ENCODE measurements at places on chromosomes 4 and X.

DNA sequence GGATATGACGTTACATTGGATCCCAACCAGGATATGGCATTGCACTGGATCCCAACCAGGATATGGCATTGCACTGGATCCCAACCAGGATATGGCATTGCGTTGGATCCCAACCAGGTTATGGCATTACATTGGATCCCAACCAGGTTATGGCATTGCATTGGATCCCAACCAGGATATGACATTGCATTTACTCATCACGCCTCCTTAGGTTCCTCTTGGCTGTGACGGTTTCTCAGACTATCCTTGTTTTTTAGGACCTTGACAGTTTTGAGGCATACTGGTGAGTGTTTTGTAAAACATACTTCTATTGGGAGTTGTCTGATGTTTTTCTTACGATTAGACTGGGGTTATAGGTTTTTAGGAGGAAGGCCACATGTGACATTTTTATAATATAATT, 5.4 kb upstream of the ACSL1 start:
- DNase-seq = no peak

DNA sequence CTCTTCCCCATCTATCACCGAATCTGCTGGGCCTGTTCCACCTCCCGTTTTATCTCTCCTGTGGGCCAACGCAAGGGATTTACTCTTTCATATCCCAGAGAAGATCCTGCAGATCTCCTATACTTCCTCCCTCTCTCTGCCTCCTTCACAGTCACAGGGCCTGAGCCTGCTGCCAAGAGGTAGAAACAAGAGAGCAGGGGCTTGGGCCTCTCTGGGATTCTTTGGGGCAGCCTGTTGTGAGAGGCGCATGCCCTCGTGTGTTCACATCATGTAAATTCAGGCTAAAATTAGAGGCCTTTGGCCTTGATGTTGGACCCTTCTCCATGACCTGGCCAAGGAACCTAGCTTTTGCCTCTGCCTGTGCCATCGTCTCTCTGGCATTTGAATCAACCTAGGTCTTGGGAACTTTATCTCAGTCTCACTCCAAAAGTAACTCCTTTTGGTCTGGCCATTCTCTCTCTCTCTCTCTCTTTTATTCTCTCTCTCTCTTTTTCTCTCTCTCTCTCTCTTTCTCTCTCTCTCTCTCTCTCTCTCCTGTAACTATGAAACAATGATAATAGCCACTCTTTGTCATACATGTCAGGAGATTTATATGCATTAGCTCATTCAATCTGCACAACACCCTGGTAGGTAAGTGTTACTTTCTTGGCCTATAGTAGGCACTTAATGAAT, 20.0 kb upstream of the EFNB1 start:
- no peak for DNase-seq

DNA sequence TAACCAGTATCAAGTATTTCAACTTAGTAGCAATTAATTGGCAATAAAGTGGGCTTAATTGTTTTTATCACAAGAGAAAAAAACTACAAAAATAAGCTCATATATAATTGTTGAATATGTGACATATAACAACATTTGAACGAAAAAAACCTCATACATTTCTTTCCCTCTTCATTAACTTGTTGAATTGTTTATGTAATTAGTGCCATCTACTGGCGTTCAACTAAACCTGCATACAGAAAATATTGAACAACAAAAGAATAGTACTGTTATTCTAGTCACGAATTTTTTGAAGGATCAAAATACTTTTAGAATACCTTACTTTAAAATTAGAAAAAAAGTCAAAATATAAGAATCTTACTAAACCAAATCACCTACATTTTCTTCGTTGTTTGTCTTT, 586.5 kb upstream of the FTHL17 start:
- peak; percentile 23 for DNase-seq

DNA sequence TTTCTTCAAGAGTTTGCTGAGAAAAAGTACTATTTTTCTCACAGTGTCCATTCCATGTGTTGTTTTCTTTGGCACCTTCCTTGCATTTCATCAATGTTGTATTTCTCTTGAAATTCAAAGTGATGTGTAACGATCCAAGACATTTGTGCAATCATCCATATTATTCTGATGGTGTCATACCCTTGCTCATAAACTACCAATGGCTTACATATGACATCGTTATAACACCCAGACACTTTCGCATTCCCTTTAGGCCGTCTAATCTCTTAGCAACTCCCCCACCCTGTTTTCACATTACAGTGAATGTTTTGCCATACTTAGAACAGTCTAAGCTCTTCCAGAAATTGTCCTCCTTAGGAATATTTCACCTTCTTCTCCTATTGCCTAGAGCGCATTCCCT, 1779.0 kb downstream of the PCDH7 start:
- peak; percentile 61 for DNase-seq

DNA sequence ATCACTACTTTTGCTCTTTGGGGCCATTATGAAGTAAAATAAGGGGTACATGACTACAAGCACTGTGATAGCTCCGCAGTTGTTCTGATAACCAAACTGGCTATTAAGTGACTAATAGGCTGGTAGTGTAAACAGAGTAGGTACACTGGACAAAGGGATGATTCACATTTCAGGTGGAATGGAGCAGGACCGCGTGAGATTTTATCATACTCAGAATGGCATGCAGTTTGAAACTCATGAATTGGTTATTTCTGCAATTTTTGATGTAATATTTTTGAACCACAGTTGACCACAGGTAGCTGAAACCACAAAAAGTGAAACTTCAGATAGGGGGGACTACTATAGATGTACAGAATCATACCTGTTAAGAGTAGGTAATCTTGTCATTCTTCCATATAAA, 55.8 kb downstream of the PAK3 start:
- DNase-seq = no peak

GRCh38 chr4:155948541-155948940, 5.1 kb downstream of the CTSO start:
- peak; percentile 87 for DNase-seq

- DNase-seq = no peak
Measured at GRCh38 chr4:48342606-48342880, 1.2 kb downstream of the SLAIN2 start.

- DNase-seq = peak; percentile 61
Measured at GRCh38 chr4:11297201-11297600, 131.5 kb downstream of the HS3ST1 start.

GRCh38 chrX:65667503-65668376, at the start of gene MSN:
Gene MSN (plus strand): TSS chrX:65667654. CDS start chrX:65667842, 188 bp downstream.
- no peak for DNase-seq

GRCh38 chrX:794311-794710, 163.7 kb downstream of the SHOX start:
- no peak for DNase-seq

DNA sequence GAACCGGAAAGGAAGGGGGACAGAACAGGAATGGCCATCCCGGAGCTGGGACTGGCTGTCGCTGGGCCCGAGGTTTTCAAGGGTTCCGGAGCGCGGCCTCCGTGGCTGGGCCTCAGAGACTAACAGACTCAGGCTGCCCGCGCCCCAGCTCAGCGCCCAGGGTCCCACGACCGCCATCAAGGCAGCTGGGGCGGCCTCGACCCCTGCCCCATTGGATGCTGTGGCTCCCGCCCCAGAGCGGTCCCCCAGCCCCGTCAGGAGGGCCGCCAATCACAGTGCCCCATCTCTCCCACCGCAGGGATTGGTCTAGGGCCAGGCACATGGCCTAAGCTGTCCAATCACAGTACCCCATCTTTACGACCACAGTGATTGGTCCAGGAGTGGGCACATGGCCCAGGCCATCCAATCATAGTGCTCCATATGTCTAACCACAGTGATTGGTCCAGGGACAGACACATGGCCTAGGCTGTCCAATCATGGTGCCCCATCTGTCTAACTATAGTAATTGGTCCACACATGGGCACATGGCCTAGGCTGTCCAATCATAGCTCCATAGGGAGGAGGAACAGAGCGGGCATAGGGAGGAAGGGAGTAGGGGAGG, 105.3 kb upstream of the NKX1-1 start:
- DNase-seq = no peak

DNA sequence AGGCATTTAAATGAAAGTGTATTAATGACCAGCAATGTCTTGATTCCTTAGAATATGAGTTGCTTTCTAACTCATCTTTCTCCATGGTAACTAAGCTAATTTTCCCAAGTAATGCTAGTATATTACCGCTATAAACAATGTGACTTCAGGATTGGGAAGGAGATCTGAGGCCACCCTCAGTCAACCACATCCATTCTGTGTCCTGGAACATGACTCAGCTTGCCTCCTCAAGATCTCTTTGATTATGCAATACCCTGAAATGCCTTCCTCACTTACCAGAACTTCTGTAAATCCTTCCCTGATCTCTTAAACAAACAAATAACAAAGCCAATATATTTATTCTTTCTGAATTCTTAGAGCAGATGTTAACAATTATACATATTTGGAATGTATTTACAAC, 1495.5 kb downstream of the PCDH18 start:
- DNase-seq = peak; percentile 74

GRCh38 chr4:153976954-153977353, 188.1 kb upstream of the SFRP2 start:
- DNase-seq = no peak

DNA sequence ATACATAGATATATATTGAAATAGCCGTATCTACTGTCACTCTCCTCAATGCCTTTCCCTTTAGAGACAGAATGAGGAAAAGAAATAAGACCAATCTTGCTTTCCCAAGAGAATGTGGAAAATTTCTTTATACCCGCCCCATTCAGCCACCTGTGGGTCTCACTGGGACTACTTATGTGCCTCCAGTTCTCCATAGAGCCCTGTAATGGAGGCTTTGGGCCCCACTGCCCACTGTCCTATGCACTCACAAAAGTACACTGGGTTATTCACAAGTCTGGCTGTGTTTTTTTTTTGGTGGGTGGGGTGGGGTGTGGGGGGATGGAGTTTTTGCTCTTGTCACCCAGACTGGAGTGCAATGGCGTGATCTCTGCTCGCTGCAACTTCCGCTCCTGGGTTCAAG, 70.4 kb upstream of the ELOVL6 start:
- DNase-seq = no peak

GRCh38 chrX:14902537-14902936, 29.3 kb downstream of the MOSPD2 start:
- DNase-seq = no peak

DNA sequence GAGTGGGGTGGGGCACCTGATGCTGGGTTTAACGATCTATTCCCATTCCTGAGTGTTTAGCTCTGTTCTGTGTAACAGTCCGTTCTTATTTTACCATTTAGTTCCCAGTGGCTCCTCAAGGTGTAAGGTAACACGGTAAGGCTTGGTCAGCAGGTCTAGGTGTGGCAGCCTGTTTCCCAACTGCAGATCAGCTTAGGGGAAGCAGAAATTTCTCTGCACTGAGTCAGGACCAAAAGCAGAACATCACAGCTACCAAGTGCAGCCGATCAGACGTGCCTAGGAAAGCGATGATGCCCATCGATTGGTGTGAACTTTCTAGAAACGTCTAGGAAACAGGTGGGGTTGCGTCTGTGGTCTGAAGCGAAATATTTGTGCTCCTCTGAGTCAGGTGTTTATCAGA, 240.1 kb downstream of the STIM2 start:
- DNase-seq = no peak

DNA sequence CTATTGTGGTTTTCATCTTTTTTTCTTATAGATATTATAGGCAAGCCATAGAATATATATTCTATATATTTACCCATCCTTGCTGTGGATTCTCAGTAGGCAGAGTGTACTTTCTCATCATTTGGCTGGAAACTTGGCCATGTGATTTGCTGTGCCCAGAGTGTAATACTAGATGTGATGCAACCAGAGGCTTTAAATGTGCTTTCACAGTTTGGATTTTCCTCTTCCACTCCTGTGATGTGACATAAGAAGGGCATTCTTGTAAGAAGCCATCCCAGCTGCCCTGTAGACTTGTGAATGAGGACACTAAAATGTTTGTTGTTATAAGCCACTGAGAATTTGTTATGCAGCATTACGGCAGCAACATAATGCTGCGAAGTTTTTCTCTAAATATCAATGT, 10.4 kb upstream of the HPGDS start:
- DNase-seq = no peak

GRCh38 chrX:49039598-49040375, 3.4 kb downstream of the TFE3 start:
- DNase-seq = peak; percentile 87

GRCh38 chr4:80731436-80731835, 299.1 kb upstream of the BMP3 start:
- no peak for DNase-seq

- peak; percentile 3 for DNase-seq
Measured at GRCh38 chr4:120005076-120005475, 61.6 kb downstream of the MAD2L1 start.

GRCh38 chr4:161929956-161930355, 233.8 kb downstream of the FSTL5 start:
- peak; percentile 72 for DNase-seq

DNA sequence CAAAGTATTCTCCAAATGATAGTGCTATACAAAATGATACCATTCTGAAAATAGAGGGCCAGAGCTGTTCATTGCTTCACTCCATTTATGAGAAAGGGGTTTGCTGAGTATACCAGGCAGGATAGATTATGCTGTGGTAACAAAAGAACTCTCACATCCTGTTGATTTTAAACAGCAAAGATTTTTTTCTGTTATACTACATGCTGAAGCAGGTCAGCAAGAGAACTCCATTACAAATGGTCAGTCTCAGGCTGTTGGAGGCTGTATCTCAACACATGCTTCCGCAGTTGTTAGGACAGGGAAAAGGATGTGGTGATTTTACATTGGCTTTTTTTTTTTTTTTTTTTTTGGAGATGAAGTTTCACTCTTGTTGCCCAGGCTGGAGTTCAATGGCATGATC, 13.7 kb upstream of the KLHL5 start:
- no peak for DNase-seq

DNA sequence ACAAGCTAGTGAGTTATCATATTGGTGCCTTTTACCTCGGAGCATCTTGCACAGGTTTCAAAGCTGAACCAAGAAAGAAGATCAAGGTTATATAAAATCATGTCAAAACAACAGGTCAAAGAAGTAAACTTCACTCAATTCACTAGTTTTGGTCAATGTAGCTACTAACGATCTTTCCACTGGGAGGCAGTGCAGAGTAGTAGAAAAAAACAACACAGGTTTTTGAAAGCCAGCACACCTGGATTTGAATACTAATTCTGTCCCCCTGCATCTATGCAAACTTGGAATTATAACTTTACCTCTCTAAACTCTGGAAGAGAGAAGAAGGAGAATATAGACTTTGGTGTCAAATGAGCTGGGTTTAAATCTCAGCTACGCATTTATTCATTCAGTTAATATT, 266.1 kb downstream of the GRIA3 start:
- no peak for DNase-seq

DNA sequence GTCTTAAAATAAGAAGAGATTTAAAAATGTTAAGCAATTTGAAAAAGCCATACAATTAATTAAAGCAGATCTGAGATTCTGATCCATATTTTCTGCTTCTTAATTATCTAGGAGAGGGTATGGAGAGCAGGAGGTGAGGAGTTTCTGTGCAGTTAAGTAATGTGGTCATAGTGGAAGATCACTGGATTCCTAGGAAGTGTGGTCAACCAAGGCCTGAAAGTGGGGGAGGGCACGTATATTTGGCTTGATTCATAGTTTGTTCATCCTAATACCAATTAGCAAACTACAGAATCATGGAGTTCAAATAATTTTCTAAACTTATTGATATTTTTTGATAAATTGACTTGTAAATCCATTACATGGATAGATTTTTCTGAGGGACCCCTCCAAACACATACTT, 768.3 kb downstream of the RAPGEF2 start:
- peak; percentile 64 for DNase-seq

- DNase-seq = peak; percentile 39
Measured at GRCh38 chr4:87093443-87094123, 126.8 kb downstream of the KLHL8 start.

- DNase-seq = no peak
Measured at GRCh38 chr4:152045449-152045806, 284.6 kb upstream of the GATB start.

- DNase-seq = no peak
Measured at GRCh38 chrX:6227453-6227835, 1.2 kb downstream of the NLGN4X start.

All from astrocyte (in vitro differentiated cells and primary cell).